ENCODE measurements at places on chromosomes 16 and 17. TPM values are rescaled to one million over a fixed set of nuclear protein-coding genes. Genes with fewer than 3 reads are reported as not detected.

Gene KRT32
- not detected for polyA plus RNA-seq

Gene PIRT
- polyA plus RNA-seq = not detected

GRCh38 chr16:86431540-86431939 is 78.8 kb upstream of the FOXF1 start:
- no peak for DNase-seq

DNA sequence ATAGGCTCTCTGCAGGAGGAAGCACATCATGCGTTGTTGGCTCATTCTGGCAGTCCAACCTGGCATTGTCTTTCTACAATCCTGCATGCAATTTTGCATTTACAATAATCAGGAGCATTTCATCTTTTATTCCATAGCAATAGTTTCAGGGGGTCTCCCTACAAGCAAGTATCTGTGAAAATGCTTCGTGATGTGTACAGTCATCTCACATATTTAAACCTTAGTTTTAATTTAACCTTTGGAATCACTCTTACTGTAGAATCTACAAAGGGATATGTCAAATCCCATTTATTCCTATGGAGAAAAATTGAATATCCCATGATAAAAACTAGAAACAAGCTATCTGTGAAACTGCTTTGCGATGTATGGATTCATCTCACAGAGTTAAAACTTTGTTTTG is 112.0 kb upstream of the WSB1 start:
- DNase-seq = no peak

- no peak for DNase-seq
Measured at GRCh38 chr17:32323046-32323445, 18.9 kb downstream of the C17orf75 start.

DNA sequence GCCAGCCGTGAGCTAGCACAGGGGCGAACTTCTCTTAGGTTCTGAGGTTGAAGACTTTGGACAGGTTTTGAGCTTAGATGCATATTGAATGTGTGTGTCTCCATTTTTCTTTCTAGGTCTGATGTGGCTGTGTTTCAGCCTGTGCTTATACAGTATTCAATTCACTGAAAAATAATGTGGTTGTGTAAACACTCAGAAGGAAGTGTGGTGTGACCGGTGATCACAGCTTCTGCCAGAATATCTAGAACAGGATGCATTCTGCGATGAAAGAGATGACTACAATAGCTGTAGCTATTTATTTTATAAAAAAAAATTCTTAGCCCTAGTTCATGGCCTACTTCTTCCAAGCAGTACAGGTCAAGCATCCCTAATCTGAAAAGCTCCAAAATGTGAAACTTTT is 64.4 kb downstream of the MAP2K6 start:
- peak; percentile 73 for DNase-seq

DNA sequence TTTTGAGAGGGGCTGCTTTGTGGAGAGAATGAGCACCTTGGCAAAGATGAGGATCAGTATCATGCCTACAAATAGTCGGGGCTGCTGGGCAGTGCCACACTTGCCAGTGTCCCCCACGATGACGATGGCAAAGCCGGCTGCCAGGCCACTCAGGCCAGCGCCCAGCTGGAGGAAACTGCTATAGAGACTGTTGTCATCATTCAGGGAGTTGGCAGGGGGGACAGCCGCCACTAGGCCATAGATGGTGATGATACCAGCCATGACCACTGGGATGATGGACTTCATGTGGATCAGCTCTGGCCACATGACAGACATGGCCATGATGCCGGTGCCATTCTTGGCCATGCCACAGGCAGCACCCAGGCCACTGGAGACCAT is 23.8 kb downstream of the MINK1 start:
- DNase-seq = no peak

Gene ADAD2
- polyA plus RNA-seq = 0.10 TPM

DNA sequence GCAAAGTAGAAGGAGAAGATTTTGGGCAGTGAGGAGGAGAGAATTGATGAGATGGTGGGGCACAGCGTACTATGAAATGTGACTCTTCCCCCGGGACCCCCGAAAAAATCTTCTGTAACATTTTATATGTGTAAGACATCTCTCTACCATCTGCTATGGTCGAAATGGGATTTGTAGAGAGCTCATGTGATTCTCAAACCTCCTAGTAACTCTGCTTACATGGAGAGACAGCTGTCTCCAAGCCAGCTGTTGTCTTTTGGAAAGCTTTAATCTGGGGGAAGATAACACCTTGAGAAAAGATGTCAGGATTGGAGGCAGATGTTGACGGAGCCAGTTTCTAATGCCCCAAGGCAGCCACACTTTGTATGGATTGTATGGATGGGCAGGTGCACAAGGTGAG is 94.1 kb downstream of the PRKCB start:
- DNase-seq = no peak

GRCh38 chr16:74199842-74200124 is 96.8 kb upstream of the PSMD7 start:
- no peak for DNase-seq

Gene CLEC10A
- 0.14 TPM for polyA plus RNA-seq

Gene SCN4A
- polyA plus RNA-seq = 0.02 TPM

Gene ASIC2
- polyA plus RNA-seq = not detected

- peak; percentile 61 for DNase-seq
Measured at GRCh38 chr17:39623356-39623950, 3.3 kb upstream of the PPP1R1B start.

DNA sequence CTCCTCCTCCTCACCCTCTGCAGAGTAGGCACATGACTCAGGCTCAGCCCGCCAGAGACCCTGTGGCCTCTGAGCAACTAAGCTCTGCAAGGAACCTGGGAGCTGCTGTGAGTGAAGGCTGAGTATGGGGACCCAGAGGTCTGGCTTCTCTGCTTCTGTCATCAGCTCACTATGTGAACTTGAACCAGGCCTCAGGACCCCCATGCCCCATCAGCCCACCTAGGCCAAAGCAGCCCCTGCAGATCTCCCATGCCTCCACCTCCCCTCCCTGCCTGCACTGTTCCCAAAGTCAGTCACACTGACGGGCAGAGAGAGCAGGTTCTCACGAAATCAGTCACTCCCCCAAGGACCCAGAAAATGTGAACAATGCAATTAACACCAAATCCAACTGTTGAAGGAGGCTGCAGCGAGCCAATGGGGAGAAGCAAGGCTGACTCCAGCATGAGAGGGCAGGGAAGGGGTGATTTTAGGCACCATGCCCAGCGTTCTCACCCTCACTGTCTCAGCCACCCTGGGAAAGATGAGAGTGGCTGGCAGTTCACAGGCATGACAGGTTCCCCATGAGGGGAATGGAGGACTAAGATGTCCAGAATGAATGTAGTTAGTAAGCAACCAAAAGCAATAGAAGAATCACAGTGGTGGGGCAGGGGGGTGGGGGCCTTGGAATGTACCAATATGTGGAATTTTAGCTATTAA is 60.6 kb downstream of the BEAN1 start:
- DNase-seq = no peak

DNA sequence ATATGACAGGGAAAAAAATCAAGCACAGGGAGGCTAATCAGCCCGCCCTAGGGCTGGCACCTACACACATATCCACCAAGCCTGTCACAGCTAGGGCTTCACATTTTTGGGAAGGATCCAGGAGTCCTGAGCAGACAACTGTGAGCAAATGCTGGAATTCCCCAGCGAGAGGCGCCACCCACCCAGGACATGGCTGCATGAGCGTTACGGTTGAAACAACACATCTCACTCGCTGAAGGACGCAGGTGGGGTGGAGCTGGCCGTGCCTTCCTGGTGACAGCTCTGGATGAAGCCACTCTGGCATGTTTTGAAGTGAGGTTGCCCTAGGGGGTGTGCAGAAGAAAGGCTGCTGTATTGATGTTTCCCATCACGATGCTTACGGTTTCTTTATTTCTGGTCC is 315.1 kb upstream of the EEF2KMT start:
- no peak for DNase-seq

Gene RPL26
- polyA plus RNA-seq = 2,229 TPM

Gene GLIS2
- 5.1 TPM for polyA plus RNA-seq

Gene MARF1
- polyA plus RNA-seq = 14.6 TPM

- no peak for DNase-seq
Measured at GRCh38 chr16:27225536-27226360, 22.4 kb downstream of the KDM8 start.

GRCh38 chr17:46733837-46734475 is 84.5 kb downstream of the WNT3 start:
- DNase-seq = no peak

DNA sequence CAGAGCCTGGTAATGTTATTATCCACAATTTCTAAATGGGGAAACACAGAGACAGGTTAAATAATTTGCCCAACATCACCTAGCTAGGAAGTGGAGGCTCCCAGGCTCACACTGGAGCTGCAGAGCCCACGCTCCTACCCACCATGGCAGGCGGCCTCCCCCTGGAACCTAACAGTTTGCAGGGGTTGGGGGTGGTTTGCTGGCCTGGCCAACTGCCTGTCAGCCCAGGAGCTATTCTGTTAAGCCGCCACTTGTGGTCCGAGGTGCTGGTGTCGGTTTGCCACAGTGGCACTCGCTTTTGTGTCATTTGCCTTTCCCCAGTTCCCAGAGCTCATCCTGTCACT is 3.6 kb downstream of the PRCD start:
- DNase-seq = no peak

DNA sequence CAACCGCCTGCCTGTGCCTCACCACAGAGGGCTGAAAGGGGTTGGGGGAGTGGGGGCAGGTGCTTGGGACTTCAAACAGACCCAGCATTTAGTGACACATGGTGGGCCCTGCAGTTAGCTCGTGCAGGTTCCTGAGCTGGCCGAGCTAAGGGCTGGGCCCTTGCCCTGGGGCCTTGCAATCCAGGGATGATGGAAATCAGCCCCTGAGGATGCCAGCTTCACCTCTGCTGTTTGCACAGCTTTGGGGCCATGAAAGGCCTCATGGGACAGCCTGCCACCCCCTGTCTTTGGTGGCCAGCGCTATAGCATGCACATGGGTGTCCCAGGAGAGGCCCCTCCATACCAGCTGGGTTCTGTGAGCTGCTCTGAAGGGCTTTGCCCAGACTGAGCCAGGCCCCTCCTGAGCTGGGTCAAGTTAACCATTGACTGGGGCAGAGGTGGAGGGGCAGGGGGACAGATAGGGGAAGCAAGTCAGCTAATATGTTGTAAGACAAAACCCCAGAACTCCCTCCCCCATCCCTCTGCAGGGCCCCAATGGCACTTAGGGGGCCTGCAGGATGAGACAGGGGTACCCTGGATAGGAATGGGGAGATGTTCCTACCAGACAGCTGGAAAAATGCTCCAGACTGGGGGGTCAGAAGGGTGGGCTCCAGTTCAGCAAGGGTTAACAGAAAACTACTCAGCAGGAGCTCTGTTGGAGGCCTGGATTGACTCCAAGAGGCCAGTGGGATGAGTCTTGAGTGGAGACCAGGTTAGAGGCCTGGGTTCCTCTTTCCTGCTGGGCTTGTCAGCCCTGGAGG is 692 bp downstream of the PRR15L start:
- DNase-seq = no peak

DNA sequence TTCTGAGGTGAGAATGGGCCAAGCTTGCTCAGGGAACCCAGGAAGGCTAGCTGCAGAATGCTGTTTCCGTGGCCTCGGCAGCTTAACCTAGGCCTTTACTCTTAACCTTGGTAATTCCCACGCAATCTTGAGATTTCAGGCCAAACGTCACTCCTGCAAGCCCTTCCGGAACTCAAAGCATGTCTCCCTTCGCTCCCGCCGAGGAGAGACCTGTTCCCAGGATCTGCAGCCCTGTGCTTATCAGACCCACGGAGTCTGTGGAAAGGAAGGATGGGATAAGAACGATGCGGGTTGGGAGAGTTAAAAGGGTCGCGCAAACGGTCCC is 524 bp upstream of the ZFP3 start:
- DNase-seq = no peak

- DNase-seq = no peak
Measured at GRCh38 chr17:47742319-47743181, 9.5 kb downstream of the TBX21 start.

Gene CDK3
- polyA plus RNA-seq = 9.7 TPM

- DNase-seq = no peak
Measured at GRCh38 chr17:14454746-14455145, 153.9 kb downstream of the HS3ST3B1 start.

DNA sequence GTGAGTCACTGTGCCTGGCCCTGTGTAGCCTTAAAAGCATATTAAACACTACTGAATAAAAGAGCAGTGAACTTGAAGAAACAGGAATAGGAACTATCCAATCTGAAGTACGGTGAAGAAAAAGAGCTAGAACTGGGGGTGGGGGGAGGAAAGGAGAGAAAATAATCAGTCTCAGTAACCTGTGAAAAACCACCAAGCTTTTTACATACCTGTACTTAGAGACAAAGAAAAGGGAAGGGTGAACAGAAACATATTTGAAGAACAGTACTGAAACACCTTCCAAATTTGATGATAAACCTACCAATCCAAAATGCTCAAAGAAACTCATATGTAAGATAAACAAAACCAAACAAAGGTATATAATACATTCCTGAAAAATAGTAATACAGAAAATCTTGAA is 77.5 kb downstream of the USP32 start:
- DNase-seq = no peak

Gene MYH3
- 0.65 TPM for polyA plus RNA-seq

GRCh38 chr17:71759422-71760060 is 361.3 kb upstream of the SOX9 start:
- DNase-seq = no peak

DNA sequence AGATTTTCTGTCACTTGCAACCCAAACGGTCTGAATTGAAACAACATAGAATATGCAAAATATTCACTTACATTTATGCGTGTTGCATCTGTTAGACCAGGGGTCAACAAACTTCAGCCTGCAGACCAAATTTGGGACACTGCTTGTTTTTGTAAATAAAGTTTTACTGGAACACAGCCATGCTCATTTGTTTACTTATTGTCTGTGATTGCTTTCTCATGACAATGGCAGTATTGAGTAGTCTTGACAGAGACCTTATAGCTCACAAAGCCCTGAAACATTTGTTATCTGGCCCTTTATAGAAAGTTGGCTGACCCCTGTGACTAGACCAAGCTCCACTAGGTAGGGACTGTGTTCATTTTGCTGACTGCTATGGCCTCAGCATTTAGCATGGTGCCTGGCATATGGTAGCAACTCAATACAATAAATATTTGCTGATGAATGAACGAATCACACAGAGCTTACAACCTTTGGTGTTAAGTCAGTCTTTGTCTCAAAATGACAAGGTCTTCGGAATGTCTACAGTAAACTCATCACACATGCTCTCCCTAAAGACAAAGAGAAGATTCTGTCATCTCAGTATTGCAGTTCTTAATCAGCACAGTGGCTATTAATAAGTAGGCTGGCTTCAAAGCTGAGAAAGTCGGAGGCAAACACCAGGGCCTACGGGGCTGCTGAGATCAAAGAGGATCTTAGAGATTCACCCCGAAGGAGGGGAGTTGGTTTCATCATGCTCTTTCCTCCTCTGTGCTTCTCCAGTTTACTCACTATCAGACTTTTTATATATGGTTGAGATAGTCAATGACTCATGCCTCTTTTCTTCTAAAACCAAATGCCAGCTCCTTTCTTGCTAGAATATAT is 95.2 kb upstream of the AXIN2 start:
- DNase-seq = no peak

Gene KRT17
- polyA plus RNA-seq = 0.83 TPM

Gene SOST
- not detected for polyA plus RNA-seq

- DNase-seq = no peak
Measured at GRCh38 chr17:9334536-9335446, 240.8 kb downstream of the STX8 start.

Gene KRTAP9-2
- not detected for polyA plus RNA-seq

Gene EXOC3L1
- polyA plus RNA-seq = 10.2 TPM

- DNase-seq = no peak
Measured at GRCh38 chr16:71293919-71294318, 4.7 kb upstream of the CMTR2 start.

Measured in endothelial cell of umbilical vein (primary cell).